ENCODE measurements at places on chromosomes 4 and X. TPM values are rescaled to one million over a fixed set of nuclear protein-coding genes. Genes with fewer than 3 reads are reported as not detected.

- DNase-seq: peak; percentile 14
- no peaks in the 10 kb centered on the region for H3K27me3 ChIP-seq
- no peak overlapping the region for H3K4me3 ChIP-seq
- H3K27ac ChIP-seq: no peak overlapping the region
These were observed 148.7 kb downstream of the FSTL5 start for GRCh38 chr4:162015090-162015489.

SMIM10L2A gene
- total RNA-seq: 0.24 TPM

- H3K27ac ChIP-seq: no peak overlapping the region
- H3K27me3 ChIP-seq: no peaks in the 10 kb centered on the region
- no peak for DNase-seq
- no peak overlapping the region for H3K4me3 ChIP-seq
- no peaks in the 10 kb centered on the region for H3K4me1 ChIP-seq
- H3K36me3 ChIP-seq: no peaks in the 10 kb centered on the region
These were observed 41.9 kb upstream of the APLN start for GRCh38 chrX:129696463-129697155.

GNL3L gene
- total RNA-seq: 46.0 TPM

PAGE4 gene
- total RNA-seq: not detected

USP17L5 gene
- not detected for total RNA-seq

DNA sequence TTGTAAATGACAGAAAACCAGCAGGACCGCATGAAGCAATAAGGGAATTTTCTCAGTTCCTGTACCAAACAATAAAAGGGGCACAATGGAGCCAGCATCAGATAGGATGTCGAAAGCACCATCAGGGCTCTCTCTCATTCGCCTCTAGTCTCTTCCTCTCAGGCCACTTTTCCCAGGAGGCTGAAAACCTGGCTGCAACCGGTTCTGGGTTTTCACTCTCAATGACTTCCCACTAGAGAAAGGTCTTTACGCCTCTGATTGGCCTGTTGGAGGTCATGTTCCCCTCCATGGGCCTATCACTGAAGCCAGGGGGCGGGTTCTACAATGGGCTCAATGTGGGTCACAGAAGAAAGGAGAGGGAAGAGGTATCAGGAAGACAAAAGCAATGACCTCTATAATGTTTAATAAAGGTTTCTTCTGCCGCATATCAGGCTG lies 29.3 kb downstream of the ZNF827 start:
- no peak overlapping the region for H3K4me3 ChIP-seq
- no peaks in the 10 kb centered on the region for H3K4me1 ChIP-seq
- H3K27ac ChIP-seq: no peak overlapping the region
- no peaks in the 10 kb centered on the region for H3K27me3 ChIP-seq
- DNase-seq: no peak
- no peaks in the 10 kb centered on the region for H3K36me3 ChIP-seq

DNA sequence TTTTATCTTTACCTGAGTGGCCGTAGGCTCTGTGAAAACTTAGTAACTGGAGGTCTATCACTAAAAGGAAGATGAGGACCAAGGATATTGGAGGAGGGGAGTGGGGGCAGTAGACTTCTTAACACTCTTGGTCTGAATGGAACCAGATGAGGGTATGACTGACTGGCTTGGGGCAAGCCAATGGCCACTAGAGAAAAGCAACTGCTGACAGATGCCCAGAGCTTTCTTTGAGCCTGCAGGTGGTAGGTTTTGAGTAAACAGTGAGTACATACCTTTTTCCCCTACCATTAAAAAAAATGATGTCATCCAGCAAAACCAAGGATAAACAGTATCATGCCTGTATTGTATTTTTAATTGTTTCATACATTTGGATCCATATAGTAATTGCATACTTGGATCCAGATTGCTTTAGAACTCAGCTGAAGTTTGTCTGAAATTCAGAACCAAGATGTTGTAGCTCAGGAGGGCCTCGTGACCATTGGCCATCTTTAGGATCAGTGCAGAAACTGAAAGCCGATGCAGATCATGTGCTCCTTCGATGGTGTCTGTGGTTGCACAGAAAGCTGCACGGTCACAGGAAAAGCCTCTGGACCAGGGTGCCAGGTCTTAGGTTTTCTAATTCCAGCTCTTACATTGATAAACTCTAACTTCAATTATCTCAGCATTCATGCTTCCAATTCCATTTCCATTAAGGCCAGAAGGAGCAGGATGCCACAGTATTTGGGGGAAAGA lies 131.0 kb downstream of the PDGFRA start:
- no peak overlapping the region for H3K4me3 ChIP-seq
- H3K36me3 ChIP-seq: no peaks in the 10 kb centered on the region
- no peaks in the 10 kb centered on the region for H3K27me3 ChIP-seq
- DNase-seq: no peak
- H3K27ac ChIP-seq: no peak overlapping the region

DNA sequence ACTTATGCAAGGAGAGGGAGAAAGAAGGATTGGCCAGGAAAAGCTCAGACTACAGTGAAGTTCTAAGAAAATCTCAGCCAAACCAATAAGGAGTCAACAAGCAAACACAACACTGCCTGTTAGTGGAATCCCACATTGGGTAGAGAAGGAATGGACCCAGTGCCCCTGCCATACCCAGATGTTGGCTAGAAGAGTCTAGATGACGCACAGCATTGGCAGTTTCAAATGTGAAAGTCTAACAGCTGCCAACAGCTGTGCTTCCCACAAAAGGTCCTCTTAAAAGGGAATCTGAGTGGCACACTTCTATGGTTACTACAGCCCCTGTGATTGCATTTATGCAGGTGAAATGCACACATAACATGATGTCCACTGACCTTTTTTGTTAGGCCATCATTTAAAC lies 37.2 kb upstream of the CPEB2 start:
- no peaks in the 10 kb centered on the region for H3K27me3 ChIP-seq
- no peaks in the 10 kb centered on the region for H3K4me1 ChIP-seq
- no peak for DNase-seq

GRCh38 chrX:150049647-150050046 lies 111.4 kb upstream of the EOLA2 start:
- no peaks in the 10 kb centered on the region for H3K27me3 ChIP-seq
- no peak overlapping the region for H3K4me3 ChIP-seq
- no peak overlapping the region for H3K27ac ChIP-seq
- H3K36me3 ChIP-seq: no peaks in the 10 kb centered on the region

GRCh38 chr4:94332983-94333590 lies 9.5 kb downstream of the HPGDS start:
- no peak overlapping the region for H3K27ac ChIP-seq
- H3K27me3 ChIP-seq: no peaks in the 10 kb centered on the region
- H3K4me1 ChIP-seq: no peaks in the 10 kb centered on the region
- no peak overlapping the region for H3K4me3 ChIP-seq

DNA sequence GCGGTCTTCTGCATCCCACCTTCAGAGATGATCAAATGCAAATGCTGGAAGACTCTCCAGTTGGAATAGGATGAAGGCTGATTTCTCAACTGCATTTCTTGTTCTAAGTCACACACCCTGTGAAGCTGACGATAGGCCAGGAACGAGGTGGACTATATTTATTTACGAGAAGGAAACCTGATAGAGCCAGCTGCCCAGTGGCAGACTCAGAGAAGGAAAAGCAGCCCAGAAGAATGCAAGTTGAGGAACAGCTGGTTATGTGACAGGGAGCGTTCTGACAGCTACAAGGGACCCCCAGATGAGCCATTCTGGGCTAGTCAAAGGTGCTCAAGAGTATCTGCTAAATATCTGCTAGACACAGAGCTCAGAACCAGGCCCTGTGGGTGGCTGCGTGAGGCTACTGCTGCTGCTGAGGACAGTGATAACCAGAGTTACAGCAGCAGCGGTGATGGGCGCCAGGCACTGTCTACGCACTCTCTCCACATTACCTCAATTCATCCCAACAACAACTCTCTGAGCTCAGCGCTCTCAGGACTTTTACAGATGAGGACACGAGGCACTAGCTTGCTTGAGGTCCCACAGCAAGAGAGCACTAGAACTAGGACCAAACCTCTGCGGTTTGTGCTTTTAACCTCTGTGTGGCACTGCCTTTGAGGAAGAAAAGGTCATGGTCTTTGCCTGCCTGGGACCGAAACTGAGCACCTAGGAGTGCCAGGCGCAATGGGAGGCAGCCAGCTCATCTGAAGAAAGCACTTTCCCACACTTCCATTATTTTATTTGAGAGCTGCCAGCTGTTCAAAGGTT lies 69.0 kb downstream of the GATB start:
- no peak overlapping the region for H3K27ac ChIP-seq
- no peaks in the 10 kb centered on the region for H3K36me3 ChIP-seq
- H3K4me1 ChIP-seq: peaks cover 10% of the 10 kb centered on the region
- no peak for DNase-seq

- H3K27me3 ChIP-seq: no peaks in the 10 kb centered on the region
- H3K4me1 ChIP-seq: no peaks in the 10 kb centered on the region
- H3K36me3 ChIP-seq: no peaks in the 10 kb centered on the region
- no peak for DNase-seq
These were observed 649.7 kb downstream of the GRID2 start for GRCh38 chr4:92953462-92953861.

- H3K4me1 ChIP-seq: no peaks in the 10 kb centered on the region
- H3K36me3 ChIP-seq: no peaks in the 10 kb centered on the region
- H3K4me3 ChIP-seq: no peak overlapping the region
- H3K27ac ChIP-seq: no peak overlapping the region
These were observed 37.4 kb upstream of the HEPH start for GRCh38 chrX:66126662-66127061.

- no peaks in the 10 kb centered on the region for H3K36me3 ChIP-seq
- H3K4me1 ChIP-seq: peaks cover 3% of the 10 kb centered on the region
- no peaks in the 10 kb centered on the region for H3K27me3 ChIP-seq
- peak within 1 kb of the TSS; percentile 61 for H3K4me3 ChIP-seq
- H3K27ac ChIP-seq: peak within 1 kb of the TSS; percentile 67
These were observed at the start of gene ZNF630 for GRCh38 chrX:48071064-48071985. ZNF630 (minus strand) TSS chrX:48071640; CDS start chrX:48066886, 4,754 bp downstream.

PNMA5 gene
- total RNA-seq: not detected

MAP7D2 gene
- 0.15 TPM for total RNA-seq

DNA sequence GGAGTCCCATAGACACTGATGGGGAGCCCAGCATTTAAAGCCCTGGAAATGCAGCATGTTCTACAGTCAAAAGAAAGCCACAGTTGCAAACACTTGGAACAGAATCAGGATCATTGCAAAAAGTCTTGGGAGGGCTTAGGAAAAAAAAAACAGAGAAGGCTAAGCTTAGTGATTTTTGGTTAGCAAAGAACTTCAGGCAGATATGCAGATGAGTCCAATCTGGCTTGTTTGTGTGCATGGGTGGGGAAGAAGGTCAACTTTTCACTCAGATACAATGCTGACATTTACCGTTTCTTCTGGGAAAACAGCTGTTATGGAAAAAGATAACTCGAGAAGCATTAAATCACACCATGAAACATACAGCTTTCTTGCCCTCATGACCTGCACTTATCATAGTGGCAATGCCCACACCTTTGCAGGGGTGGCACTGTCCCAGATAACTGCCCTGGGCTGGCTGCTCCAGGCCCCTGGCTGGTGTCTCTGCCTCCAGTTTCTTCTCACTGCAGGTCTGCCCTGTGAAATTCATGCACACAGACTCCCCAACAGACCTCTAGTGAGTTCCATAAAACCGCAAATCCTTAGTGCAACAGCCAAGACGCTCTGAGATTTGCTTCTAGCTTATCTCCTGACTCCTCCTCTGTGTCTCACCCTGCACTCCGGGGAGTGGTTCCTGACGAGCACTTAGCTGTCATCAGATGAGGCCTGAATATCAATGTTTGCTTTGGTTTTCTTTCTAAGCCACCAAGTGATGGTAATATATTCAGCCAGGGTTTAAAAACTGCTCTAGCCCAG lies 99.2 kb downstream of the DRD5 start:
- DNase-seq: no peak
- H3K27me3 ChIP-seq: no peaks in the 10 kb centered on the region
- H3K4me3 ChIP-seq: no peak overlapping the region

- DNase-seq: no peak
- H3K4me1 ChIP-seq: peaks cover 7% of the 10 kb centered on the region
- no peaks in the 10 kb centered on the region for H3K27me3 ChIP-seq
- no peak overlapping the region for H3K4me3 ChIP-seq
- H3K36me3 ChIP-seq: no peaks in the 10 kb centered on the region
These were observed 82.5 kb downstream of the LCORL start for GRCh38 chr4:17939054-17939453.

DNA sequence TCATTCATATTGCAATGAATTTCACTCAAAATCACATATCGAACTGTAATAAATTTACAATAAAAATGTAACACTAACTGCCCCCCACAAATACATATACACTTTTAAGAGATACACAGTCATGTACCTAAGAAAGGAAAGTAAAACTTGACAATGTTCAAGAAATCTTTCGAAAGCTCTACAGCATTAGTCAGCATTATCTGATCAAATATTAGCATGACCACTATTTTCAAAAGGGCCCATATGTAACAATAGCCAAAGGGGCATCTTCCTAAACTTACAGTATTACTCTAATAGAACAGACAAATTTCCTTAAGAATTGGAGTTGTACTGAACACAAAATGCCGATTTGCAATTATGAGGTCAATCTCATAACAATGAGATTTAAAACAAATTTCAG lies 51.8 kb downstream of the STX18 start:
- no peaks in the 10 kb centered on the region for H3K27me3 ChIP-seq
- DNase-seq: no peak
- H3K4me3 ChIP-seq: no peak overlapping the region
- peaks cover 14% of the 10 kb centered on the region for H3K4me1 ChIP-seq

DNA sequence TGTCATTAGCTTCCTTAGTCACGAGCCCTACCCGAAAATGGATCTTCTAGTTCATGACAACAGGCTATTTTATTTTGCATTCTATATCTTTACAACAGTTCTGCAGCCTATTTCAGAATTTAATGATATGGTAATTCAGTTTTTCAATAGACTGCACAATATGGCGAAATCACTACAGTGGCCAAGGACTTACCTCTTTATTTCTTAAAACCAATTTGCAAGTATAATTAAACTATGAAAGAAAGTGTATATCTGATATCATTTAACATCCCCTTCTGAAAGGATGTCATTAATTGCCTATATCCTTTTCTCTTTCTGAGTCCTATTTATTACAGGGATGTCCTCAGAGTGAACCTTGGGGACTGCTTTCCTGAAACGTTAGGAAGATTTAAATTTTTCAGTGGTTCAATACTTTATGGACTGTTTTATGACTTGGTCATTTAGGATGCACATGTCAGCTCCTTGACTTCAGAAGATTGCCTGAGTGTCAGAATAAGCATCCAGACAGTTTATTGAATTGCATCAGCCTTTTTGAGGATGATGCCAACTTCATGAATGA lies 190.8 kb upstream of the GEMIN8 start:
- H3K36me3 ChIP-seq: no peaks in the 10 kb centered on the region
- no peak overlapping the region for H3K27ac ChIP-seq
- no peak for DNase-seq
- H3K27me3 ChIP-seq: no peaks in the 10 kb centered on the region
- H3K4me1 ChIP-seq: no peaks in the 10 kb centered on the region

GRCh38 chr4:26105337-26105736 lies 191.3 kb downstream of the SMIM20 start:
- H3K27me3 ChIP-seq: no peaks in the 10 kb centered on the region
- H3K4me1 ChIP-seq: no peaks in the 10 kb centered on the region
- no peaks in the 10 kb centered on the region for H3K36me3 ChIP-seq
